ENCODE measurements at places on chromosomes 2 and 18. TPM values are rescaled to one million over a fixed set of nuclear protein-coding genes. Genes with fewer than 3 reads are reported as not detected.

DNA sequence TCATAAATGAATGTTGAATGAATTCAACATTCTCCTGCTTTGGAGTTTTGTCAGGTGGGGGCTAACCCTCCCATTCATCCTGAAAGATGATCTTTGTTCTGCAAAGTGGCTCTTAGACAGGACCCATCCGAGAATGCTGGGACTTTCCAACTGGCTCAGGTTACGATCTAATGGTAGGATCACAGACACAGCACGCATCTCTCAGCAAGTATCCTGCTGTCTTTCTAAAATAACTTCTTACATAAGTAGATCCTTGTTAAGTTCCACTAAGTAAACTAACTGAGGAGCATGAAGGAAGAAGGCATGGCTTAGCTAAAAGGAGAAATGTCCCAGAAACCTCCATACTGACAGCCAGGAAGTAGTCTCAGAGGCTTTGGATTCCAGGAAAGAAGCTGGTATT is 23.7 kb downstream of the CYP27A1 start:
- peak; percentile 55 for DNase-seq

The REG3A gene
- not detected for total RNA-seq

GRCh38 chr2:28219138-28219537 is 173.5 kb upstream of the FOSL2 start:
- no peak for DNase-seq

The ADD2 gene
- 6.6 TPM for total RNA-seq

The CCDC74A gene
- 7.0 TPM for total RNA-seq

- DNase-seq, result no peak
These were observed 295.1 kb downstream of the ASXL3 start for GRCh38 chr18:33873112-33873511.

The EEF1B2 gene
- 565 TPM for total RNA-seq

DNA sequence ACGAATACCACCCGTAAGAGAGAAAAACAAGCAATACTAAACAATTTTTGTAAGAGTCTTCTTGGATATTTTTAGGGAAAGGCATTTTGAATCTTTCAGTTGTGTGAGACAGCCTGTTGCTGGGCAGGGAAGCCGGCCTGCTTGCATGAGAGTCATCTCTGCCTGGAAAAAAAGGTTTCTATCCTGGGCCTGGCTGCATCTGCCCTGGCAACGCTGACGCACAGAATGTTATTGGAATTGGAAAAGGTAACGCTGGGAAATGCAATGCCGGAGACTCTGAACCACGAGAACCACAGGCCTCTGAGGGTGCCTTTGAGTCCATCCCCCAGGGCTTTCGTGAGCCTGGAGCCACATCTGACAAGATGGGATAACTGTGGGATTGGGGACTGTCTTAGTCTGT is 17.9 kb upstream of the NPAS2 start:
- no peak for DNase-seq

The TNS1 gene
- 99.6 TPM for total RNA-seq

DNA sequence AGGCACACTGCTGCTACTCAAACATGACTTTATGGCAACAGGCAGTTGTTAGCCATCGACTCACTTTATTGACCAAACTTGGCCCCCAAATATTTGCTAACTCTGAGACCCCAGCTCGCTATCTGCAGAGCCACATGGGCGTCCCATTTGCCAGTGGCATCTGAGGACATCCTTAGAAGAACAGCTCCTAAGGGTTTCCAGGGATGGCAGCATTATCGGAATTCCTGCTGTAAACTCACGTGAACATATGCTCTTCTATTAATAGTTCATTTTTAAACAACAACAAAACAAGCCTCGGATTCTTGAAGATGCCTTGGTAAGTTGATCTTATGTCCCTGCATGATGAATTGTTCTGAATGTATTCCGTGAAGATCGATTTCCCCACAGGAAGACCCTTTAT is 181.0 kb downstream of the LDLRAD4 start:
- no peak for DNase-seq

DNA sequence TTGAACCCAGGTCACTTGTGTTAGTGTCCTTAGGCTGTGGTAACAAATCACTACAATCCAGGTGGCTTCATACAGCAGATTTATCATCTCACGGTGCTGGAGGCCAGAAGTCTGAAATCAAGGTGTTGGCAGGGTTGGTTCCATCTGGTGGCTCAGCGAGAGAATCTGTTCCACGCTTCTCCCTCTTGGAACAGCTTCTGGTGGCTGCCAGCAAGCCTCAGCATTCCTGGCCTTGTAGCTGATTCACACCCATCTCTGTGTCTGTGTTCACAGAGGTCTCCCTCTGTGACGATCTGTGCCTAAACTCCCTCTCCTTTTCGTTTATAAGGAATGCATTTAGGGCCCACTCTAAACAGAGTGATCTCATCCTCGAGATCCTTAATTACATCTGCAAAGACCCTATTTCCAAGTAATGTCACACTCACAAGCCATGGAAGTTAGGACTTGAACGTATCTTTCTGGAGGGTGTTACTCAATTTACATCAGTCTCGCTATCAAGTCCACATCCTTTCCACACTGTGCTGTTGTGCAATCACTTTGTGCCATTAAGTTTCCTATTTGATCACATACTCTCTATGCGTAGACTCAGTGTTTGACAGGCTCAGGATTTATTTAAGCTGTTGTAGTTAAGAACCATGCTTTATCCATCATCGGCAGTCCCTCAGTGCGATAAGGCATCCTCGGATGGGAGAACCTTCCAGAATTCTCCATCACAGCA is 164.4 kb downstream of the SOCS6 start:
- DNase-seq, result no peak

The C2orf66 gene
- total RNA-seq, result 0.28 TPM

The RNF25 gene
- 39.4 TPM for total RNA-seq

The MC5R gene
- total RNA-seq, result not detected

- DNase-seq, result peak; percentile 88
These were observed 107.4 kb downstream of the CPO start for GRCh38 chr2:207046724-207047123.

DNA sequence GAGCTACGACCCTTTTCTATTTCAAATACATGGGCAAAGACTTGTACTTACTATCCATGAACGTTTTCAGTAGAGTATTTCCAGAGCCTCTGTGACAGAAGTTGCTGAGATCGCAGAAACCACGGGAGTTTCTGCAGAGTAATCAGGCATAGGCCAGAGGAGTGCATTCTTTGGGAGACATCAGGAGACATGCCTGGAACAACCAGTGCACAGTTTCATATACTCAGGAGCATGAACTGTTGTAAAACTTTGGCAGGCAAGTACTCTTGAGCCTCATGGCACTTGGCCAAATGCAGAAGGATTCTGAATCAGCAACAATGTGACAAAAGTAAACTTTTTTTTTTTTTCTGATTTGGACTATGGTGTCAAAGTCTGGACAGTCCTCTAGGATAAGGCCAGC is 307.1 kb downstream of the GRB14 start:
- no peak for DNase-seq

DNA sequence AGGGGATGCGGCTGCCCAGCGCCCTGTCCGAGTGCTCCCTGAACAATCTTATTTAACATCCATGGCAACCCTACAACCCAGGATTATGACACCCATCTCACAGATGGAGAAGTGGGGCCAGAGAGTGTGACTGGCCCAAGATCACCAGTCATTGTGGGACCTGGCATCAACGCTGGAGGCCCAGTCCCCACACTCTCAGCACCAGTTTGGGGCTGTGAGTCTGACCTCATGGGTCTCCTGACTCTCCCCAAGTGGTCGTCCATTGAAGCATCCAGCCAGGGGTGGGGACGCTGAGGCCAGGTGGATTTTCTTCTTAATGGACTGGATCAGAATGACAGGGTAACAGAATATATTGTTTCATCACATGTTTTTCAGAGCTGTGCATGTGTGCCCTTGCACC is 24.5 kb downstream of the MAL start:
- DNase-seq, result no peak

GRCh38 chr2:148594216-148594615 is 50.3 kb upstream of the EPC2 start:
- DNase-seq, result no peak

- DNase-seq, result no peak
These were observed 102.9 kb downstream of the ALPK2 start for GRCh38 chr18:58525928-58526424.

DNA sequence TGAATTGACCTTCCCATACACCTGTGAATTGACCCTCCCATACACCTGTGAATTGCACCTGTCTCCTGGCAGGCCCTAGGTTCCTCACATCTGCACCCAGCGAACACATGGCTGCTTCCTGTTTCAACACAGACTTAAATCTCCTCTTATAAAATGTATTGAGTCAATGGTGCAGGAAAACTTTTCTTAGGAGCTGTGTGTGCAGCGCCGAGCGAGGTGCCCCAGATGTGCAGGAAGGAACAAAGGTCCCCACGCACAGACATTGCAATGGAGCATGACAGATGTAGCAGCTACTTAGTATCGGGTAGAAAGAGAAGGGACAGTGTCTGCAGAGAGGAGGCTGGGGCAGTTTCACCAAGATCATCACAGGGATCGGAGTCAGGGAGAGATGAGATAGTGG is 85.5 kb upstream of the PXDN start:
- peak; percentile 42 for DNase-seq

The EGR4 gene
- 1.9 TPM for total RNA-seq

- DNase-seq, result no peak
These were observed 69.8 kb downstream of the CIB4 start for GRCh38 chr2:26571316-26571715.
